ENCODE measurements at places on chromosomes 16 and 17.

GRCh38 chr17:41391535-41391934 lies 5.9 kb downstream of the KRT31 start:
- DNase-seq, result no peak
- no peak overlapping the region for H3K4me3 ChIP-seq
- H3K4me1 ChIP-seq, result no peaks in the 10 kb centered on the region
- H3K27me3 ChIP-seq, result no peaks in the 10 kb centered on the region
- H3K27ac ChIP-seq, result no peak overlapping the region

DNA sequence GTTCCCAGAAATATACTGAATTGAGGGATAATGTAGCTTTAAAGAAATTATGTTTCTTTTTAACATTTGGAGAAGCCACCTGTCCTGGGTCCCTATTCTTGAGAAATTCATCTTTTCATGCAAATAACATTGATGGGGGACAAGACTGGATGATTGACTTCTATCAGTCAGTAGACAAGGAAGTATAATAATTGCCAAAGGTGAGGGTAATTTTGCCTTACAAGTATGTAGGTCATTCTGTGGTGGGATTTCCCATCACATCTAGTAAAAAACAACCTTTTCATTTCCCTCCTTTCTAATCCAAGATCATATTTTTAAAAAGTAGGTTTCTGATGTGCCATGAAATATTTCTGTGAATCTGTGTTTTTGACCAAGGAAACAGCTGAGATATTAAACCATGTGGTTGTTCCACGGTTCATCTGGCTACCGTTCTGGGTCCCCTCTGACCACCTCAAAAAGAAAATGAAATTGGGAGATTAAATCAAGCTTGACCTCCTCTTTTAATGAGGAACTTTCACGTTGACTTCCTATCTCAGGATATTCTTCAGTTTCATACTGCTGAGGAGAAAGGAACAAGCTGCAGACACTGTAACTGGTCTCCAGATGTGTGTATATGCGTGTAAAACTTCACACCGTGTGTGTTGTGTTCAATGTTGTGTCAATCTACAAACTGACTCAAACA lies 138.6 kb downstream of the MAP2K6 start:
- no peaks in the 10 kb centered on the region for H3K36me3 ChIP-seq
- H3K4me1 ChIP-seq, result no peaks in the 10 kb centered on the region
- H3K27ac ChIP-seq, result no peak overlapping the region

DNA sequence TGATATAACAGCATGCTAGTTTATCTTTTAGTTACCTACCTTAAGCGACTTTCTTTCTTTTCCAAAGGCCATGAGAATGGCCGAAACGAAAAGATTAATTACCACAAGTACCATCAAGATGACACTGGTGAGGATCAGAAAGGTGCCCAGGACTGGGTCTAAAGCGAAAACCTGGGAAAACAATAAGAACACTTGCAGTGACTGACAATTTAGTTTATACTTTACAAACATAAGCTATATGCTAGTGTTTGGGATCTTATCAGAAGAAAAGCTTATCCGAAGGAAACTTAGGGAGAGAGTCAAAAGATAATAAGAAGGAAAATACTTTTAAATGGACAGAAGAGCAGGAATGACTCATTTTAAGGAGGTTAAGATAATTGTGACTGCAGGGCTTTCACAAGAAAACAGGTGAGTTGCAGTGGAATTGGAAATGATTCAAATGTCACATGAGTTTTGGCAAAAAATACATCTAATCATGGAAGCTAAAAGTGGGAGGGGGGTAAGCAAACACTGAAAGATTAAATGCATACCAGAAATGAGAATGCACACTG lies 34.8 kb downstream of the IST1 start:
- DNase-seq, result no peak
- peaks cover 17% of the 10 kb centered on the region for H3K36me3 ChIP-seq
- H3K4me3 ChIP-seq, result no peak overlapping the region
- peaks cover 5% of the 10 kb centered on the region for H3K4me1 ChIP-seq
- no peak overlapping the region for H3K27ac ChIP-seq
- no peaks in the 10 kb centered on the region for H3K27me3 ChIP-seq

- DNase-seq, result no peak
- H3K27ac ChIP-seq, result no peak overlapping the region
- no peaks in the 10 kb centered on the region for H3K27me3 ChIP-seq
- no peaks in the 10 kb centered on the region for H3K4me1 ChIP-seq
- no peaks in the 10 kb centered on the region for H3K36me3 ChIP-seq
These were observed 173.7 kb downstream of the RBFOX1 start for GRCh38 chr16:7506363-7506762.

DNA sequence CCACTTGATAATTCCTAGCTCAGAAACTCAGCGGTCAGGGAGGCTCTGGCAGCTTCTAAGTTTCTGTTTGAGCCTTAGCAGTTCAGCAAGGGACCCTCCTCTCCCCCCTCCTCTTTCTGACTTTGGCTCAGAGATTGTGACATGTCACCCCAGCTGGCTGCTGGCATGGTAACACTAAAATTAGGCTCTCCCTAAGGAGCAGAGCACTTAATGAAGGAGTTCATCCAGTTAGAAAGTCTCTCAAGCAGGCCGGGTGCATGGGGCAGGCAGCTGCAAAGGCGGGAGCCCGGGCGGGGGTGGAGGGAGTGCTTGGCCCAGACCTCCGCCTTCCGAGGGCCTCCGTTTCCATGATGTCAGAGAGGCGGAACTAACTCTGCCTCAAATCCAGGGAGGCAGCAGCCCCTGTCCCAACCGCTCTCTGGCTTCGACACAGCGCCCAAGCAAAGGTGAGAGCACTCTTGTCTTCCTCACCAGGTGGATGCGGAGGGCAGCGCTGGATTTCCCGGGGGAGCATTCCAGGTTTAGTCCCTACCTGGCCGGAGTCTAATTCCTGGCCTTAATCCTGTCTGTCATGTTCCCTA lies 128.0 kb upstream of the PLCG2 start:
- H3K27ac ChIP-seq, result peak overlapping the region; percentile 75
- H3K4me1 ChIP-seq, result peaks cover 36% of the 10 kb centered on the region
- H3K36me3 ChIP-seq, result no peaks in the 10 kb centered on the region
- H3K4me3 ChIP-seq, result no peak overlapping the region

- peaks cover 34% of the 10 kb centered on the region for H3K36me3 ChIP-seq
- no peak overlapping the region for H3K27ac ChIP-seq
These were observed 23.0 kb downstream of the METTL22 start for GRCh38 chr16:8644211-8645140.

DNA sequence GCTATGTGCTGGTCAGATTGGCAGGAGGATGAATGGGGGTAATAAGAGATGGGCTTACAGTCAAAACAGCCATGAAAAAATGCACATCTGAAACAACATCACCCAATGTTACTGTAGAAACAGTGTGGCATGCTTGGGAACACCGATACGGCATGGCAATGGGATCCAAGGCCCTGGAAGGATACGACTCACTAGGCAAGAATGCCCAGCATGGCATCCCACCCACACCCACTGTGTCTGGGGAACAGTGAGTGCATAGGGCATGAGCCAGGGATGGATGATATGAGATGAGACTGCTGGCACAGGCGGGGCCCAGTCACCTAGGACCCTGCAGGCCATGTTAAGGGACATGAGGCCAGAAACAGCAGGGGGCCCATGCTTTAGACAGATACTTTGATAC lies 11.5 kb downstream of the TRIM25 start:
- DNase-seq, result no peak
- H3K36me3 ChIP-seq, result peaks cover 45% of the 10 kb centered on the region
- H3K4me1 ChIP-seq, result no peaks in the 10 kb centered on the region

DNA sequence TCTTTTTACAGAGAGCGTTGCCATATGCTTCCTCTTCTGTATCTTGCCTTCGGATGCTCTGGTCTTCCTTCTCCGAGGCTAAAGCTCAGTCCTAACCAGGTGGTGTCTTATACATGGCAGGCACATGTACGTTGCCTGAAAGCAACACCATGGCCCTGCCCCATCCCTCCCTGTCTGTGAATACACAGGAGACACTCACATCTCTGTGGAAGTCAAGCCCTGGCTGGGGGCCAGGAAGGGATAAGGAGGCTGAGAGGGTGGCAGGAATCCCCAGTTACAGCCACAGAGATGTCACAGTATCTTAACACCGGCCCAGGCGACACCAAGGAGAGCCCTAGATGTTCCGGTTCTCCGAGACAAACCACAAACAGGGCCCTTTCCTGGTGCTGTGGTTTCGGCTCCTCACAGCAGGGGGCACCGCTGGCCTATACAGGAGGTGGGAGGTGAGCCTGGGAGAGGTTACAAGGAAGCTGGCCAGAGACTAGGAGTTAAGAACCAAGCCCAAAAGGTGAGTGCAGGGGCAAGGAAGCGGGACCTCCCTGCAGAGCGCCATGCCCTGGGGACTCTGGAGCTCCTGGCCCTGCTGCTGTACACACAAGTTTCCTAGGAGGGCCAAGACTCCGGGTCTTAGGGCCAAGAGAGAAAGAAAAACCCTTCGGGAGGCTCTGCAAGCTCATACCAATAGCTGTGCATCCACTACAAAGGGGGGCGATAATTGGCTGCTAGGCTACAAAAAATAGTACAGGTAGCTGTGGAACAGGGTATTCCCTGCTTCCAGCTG lies 41.7 kb downstream of the SRL start:
- H3K27me3 ChIP-seq, result no peaks in the 10 kb centered on the region
- no peak overlapping the region for H3K4me3 ChIP-seq
- no peak overlapping the region for H3K27ac ChIP-seq

GRCh38 chr16:27179500-27180072 lies 23.7 kb upstream of the KDM8 start:
- H3K27ac ChIP-seq, result no peak overlapping the region
- H3K27me3 ChIP-seq, result no peaks in the 10 kb centered on the region
- no peaks in the 10 kb centered on the region for H3K36me3 ChIP-seq
- peaks cover 3% of the 10 kb centered on the region for H3K4me1 ChIP-seq

GRCh38 chr16:62035115-62036092 lies 834 bp downstream of the CDH8 start:
- no peak overlapping the region for H3K27ac ChIP-seq
- H3K27me3 ChIP-seq, result peaks cover 5% of the 10 kb centered on the region
- peak overlapping the region; percentile 35 for H3K4me3 ChIP-seq
- H3K4me1 ChIP-seq, result no peaks in the 10 kb centered on the region
- peak; percentile 10 for DNase-seq

DNA sequence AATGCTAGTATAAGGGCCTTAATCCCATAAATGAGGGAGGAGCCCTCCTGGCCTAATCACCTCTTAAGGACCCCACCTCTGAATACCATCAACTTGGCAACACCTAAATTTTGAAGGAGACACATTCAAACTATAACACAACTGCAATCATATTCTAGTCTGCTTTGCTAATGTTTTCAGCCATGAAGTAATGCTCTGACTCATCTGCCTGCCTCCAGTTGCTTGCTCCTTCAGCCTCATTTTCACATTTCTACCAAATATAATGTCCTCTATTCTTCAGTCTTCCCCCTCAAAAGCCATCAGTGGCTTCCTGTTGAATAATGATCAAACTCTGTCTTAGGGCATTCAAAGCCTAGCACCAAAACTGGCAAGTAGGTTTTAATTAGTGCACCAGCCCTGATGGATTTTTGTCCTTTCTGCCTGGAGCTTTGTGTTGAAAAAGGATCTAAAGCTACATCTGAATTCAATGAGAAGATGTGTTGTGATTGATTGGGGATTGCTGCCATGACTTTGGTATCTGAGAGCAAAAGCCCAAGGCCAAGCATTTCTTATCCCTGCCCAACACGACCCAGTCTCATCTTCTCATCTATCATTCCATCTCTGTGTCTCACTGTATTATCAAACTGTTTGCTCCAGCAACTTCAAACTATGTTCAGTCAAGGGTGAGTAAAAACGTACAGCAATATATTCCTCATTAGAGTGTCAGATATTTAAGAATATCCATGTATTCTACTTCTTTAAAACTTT lies 140.8 kb upstream of the ELAC2 start:
- no peak overlapping the region for H3K4me3 ChIP-seq
- DNase-seq, result no peak
- H3K27ac ChIP-seq, result no peak overlapping the region
- H3K4me1 ChIP-seq, result no peaks in the 10 kb centered on the region
- H3K27me3 ChIP-seq, result no peaks in the 10 kb centered on the region

GRCh38 chr16:23608194-23608593 lies 12.1 kb upstream of the NDUFAB1 start:
- no peaks in the 10 kb centered on the region for H3K4me1 ChIP-seq
- H3K36me3 ChIP-seq, result peaks cover 13% of the 10 kb centered on the region
- no peak for DNase-seq
- no peak overlapping the region for H3K4me3 ChIP-seq
- H3K27ac ChIP-seq, result no peak overlapping the region

DNA sequence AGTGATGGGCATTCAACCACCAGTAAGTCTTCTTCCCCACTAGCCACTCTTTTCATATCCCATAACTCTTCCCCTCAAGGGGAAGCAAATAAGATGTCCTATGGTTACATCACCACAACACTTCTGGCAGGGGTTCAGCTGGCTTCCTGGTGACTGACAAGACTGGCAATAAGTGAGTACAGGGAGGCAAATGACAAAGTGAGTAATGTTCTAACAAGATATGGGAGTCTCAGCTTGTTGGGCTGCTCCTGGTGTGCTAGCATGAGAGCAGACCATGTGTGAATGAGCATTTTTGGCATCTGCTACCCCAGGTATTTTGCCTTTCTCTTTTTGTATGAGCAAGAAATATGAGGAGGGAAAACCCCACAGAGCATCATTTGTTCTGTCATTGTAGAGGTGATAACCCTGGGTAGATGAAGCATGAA lies 9.9 kb downstream of the TMIGD1 start:
- peaks cover 2% of the 10 kb centered on the region for H3K4me1 ChIP-seq
- H3K4me3 ChIP-seq, result no peak overlapping the region
- peak; percentile 50 for DNase-seq
- no peaks in the 10 kb centered on the region for H3K36me3 ChIP-seq
- no peak overlapping the region for H3K27ac ChIP-seq

DNA sequence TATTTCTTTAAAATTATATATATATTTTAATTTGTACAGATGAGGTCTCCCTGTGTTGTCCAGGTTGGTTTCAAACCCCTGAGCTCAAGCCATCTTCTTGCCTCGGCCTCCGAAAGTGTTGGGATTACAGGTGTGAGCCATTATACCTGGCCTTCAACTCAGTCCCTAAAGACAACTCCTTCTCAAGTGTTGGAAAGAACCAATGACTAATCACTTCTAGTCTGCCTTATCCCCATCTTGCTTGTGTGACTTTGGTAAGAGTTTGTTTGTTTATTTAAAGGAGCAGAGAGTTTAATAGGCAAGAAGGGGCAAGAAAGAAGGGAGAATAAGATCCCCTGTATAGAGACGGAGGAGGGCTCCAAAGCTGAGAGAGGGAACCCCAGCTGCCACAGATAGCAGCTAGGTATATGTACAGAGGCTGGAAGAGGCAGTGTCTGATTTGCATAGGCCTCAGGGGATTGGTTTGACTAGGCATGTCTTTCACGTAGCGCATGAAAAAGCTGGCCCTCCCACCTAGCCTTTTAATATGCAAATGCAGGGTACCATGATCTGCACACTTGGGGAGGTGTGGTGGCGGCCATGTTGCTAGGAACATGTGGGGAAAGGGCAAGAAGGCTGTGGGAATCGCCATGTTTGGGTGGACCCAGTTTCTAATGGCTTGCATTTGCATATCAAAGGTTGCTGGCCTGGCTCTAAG lies 21.5 kb downstream of the ABCC1 start:
- H3K27me3 ChIP-seq, result no peaks in the 10 kb centered on the region
- peaks cover 3% of the 10 kb centered on the region for H3K4me1 ChIP-seq
- H3K27ac ChIP-seq, result no peak overlapping the region
- no peak overlapping the region for H3K4me3 ChIP-seq
- peaks cover 2% of the 10 kb centered on the region for H3K36me3 ChIP-seq
